Inflammatory macrophage treated with lipopolysaccharide for 4 hours (primary cell): ENCODE measurements at places on chromosomes 11 and 22.

DNA sequence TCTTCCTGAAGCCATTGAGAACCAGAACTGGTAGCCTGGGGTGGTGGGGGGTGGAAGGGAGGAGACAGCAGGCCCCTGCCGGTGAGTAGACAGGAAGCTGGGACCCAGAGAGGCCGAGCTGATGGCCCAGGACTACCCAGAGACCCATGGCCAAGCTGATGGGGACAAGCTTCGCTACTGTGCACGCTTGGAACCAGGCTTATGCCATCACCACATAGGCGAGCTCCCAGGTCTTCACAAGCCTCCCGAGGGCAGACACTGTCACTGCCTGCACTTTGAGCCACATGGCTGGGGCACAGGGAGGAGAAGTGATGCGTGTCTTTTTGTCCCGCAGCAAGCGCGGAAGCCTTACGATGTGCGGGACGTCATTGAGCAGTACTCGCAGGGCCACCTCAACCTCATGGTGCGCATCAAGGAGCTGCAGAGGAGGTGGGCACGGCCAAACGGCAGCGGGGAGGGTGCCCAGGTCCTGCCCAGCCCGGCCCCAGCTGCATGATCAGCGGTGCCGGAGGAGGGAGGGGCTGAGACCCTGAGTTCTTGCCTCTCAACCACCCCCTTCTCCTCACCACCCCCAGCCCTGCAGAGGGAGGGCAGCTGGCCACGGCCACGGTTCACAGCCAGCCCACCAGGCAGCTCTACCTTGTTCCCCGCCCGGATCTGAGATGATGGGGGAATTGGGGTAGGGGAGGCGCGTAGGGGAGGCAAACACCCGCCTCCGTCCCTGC, 76.0 kb upstream of the KCNQ1OT1 start:
- no peak for DNase-seq

DNA sequence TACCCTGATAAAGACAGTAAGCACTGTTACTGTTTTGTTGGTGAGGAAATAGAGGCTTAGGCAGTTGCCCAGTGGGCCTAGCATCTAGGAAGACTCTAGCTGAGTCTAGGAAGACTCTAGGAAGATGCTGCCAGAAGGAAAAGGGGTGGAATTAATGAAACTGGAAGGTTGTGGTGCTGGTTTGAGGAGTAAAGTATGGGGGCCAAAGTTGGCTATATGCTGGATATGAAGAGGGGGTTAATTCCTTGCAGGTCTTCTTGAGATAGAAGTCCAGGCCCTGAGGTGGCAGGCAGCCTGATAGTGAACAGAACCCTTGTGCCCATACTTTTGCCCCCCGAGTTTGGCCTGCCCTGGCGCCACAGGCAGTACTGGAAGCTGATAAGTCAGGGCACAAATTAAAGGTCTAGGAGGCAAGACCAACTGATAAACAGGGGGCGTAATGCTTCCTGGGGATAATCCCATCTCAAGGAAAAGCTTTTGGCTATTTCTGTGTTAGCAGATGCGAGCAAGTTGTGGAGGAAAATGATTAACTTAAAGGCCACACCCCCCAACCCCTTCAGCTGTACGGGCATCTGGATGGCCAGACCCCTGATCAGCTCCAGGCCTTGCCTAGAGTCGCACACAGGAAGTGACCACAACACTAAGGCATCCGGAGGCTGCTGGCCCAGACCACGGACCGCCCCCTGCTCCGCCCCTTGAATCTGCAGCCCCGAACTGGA, 3.1 kb downstream of the ILK start:
- DNase-seq: peak; percentile 73

GRCh38 chr11:95638501-95638900, 151.1 kb downstream of the FAM76B start:
- no peak for DNase-seq

DNA sequence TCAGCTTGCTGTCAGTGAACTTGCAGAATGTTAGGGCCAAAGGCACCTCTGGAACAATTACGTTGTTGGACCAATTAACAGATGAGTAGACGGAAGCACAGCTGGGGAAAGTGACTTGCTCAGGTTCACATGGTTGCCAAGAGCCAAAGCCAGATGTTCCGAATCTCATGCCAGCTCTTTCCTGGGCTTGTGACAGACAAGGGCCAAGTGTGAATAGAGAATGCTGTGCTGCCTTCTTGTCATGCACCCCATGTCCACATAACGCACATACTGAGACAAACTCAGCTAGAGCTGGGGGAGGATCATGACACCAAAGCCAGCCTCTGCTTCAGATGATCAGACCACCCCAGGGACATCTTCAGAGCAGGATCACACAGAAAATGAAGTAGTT, 616.3 kb downstream of the INSC start:
- no peak for DNase-seq

DNA sequence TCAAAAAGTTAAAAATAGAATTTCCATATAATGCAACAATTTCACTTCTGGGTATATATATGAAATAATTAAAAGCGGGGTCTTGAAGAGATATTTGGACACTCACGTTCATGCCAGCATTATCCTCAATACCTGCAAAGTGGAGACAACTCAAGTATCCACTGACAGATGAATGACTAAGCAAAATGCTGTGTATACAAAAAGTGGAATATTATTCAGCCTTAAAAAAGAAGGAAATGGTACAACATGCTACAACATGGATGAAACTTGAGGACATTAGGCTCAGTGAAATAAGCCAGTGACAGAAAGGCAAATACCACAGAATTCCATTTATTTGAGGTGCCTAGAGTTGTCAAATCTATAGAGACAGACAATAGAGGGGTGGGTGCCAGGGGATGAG, 62.5 kb upstream of the GAL start:
- DNase-seq: no peak

GRCh38 chr11:21933095-21933494, 259.8 kb upstream of the ANO5 start:
- no peak for DNase-seq

DNA sequence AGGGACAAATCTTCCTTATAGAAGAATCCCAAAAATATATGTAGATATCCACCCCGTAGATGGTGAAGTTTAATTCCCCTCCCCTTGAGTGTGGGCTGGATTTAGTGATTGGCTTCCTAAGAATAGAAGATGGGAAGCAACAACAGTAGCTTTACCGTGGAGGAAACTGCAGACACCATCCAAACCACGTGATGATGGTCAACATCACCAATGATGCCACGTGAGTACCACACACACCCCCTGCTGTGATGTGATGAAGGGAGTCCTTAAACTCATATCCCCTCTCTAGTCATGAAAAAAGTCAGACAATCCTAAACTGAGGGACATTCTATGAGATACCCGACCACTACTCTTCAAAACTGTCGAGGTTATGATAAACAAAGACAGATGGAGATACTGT, 76.4 kb upstream of the SLC22A12 start:
- DNase-seq: no peak

DNA sequence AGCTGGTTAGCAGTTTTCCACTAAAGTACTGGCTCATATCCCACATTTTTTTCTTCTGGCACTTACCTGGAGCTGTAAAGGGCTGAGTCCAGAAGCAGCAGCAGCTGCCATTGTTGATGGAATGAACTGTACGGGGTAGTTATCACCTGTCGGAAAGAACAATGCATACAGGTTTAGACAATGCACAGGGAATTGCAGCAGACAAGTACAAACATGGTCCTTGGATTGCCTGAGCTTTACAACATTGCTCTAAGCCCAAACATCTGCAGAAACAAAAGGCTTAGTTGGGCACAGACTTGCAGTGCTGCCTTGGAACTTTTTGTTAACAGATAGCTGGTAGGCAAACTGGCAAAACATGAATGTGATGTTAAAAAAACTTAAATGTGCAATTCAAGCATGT, 258.8 kb downstream of the SOX6 start:
- no peak for DNase-seq

DNA sequence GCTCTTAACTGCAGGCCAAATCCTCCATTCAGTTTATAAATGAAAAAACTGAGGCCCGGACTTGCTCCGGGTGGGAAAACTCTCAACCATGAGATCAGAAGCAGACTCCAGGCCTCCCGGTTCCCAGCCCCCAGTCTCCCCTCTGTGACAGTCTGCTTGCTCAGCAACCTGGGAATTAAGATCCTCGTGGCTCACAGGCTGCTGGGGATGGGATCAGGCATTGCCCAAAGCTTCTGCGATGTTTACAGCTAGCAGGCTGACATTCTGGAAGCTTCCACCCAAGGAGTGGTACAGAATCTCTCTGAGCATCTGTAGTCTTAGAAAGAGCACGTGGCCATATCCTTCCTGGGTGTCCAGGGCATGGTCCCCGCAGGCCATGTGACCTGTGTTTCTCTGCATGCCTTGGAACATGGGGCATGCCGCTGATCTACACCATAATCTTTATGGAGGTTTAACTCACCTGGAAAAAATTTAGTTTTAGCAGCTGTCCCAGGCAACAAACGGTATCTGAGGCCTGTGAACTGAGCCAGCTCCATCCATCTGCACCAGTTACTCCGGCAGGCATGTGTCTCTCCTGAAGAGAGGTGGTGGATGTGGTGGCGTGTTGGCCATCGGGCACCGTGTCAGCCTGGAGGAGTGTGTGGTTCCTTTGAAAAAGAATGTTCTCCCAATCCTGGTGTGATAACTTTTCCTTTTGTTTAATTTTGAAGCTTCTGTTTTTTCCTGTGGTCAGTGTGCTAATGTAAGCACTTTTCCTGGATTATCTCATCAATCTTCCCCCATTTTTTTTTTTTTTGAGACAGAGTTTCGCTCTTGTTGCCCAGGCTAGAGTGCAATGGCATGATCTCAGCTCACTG, 7.9 kb downstream of the FBLN1 start:
- DNase-seq: no peak

DNA sequence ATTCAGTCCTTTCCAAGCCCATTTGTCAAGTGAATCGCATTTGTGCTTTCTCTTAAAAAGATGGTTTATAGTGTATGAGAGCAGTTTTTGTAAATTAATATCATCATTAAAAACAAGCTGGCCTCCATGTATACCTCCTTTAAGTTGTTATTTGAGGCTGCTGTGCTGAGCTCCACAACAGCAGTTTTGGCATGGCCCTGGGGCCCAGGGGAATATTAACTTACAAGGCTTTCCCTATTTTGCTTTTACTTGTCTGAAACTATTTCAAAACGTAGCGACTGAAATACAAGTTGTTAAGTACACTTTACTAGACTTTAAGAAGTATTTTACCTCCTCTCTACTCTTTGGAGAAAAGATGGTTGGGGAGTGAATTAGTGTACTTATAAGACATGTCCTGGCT, 4.9 kb upstream of the BARX2 start:
- no peak for DNase-seq

DNA sequence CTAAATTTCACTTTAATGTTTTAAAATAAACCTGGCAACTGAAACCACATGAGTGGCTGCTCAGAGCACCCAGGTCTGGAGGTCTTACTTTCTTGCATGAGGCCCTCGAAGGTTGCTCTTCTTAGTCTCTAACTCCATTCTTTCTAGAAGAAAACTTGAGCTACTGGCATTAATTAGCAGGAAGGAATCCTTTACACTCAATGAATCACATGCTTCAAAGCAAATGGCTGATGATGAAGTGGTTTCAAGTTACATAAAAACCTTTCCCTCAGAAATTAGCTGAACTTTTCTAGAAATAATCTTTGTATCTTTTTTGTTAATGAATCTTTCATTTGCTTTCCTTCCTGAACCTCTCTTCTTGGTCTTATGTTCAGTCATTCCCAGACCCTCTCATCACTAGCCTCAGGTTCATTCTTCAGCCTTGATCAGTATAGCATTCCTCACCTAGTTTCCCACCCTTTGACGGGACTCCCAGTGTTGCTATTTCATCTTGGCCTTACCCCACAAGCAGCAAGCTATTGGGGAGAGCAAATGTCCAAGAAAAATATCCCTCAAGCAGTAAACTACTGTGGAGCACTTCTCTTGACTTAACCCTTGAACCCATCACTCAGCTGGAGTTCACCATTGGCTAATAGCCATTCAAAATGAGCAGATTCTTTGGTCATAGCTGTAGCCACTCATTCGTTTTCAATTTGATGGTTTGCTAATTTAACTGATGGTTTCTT, 75.1 kb downstream of the INSC start:
- no peak for DNase-seq

DNA sequence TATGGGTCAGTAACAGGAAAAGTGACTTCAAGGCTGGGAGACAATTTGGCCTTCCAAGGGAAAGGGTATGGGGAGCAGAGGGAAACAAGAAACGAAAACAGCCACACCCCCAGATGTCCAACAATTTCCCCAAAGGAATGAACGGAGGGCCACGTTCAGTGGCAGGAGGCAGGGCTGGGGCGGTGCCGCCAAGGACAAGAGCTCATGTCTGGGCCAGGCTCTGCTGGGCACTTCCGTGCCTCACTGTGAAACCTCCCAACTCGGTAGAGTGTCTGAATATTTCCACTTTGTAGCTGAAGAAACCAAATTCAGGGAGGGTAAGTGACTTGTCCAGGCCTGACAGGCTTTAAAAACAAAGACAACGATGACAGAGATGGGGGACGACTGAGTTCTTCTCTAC, 11.9 kb downstream of the IFT27 start:
- DNase-seq: no peak

DNA sequence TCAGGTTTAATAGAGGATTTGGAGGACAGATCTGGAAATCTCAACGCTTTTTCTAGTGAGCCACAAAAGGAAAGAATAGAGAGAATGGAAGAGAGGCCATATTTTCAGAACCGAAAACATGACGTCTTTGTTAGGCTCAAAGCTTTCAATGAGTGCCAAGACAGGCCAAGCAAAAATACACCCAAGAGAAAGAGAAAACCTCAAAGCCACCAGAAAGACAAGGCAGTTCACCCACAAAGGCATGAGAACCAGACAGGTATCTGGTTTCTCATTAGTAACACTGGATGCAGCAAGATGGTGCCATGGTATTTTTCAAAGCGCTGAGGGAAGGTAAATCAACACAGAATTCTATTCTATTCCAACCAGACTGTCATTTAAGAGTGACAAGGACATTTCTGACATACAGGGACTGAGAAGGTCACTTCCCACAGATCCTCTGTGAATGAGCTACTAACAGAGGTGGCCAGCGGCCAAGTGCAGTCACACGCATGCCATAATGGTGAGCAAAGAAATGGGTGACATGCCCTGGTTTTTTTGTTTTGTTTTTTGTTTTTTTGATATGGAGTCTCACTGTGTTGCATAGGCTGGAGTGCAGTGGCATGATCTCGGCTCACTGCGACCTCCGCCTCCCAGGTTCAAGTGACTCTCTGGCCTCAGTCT, 41.9 kb downstream of the TOLLIP start:
- DNase-seq: no peak

DNA sequence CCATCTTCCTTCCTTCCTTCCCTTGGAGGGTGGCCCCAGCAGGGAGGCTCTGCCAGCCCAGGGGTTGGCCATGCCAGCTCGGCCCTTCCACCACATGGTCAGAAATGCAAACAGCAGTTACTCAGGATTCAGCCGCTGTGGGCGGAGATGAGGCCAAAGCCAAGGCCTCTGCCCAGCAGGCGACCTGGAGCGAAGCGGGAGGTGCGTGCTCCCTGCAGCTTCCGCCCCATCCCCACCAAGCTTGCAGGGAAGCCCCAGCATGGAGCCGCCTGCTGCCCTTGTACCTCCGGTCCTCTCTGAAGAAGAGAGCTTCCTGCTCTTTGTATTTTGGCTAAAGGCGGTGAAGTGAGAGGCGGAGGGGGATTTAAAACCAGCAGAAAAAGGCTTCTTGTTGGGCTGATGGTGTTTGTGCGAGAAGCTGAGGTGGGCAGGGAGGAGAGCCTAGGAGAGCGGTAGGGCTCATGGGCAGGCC, 50.4 kb downstream of the ANO1 start:
- DNase-seq: no peak
